ENCODE measurements at places on chromosomes 7 and 10.

- no peak overlapping the region for H3K27ac ChIP-seq
- H3K36me3 ChIP-seq, result no peaks in the 10 kb centered on the region
- peaks cover 2% of the 10 kb centered on the region for H3K4me1 ChIP-seq
- no peak overlapping the region for H3K4me3 ChIP-seq
- no peak for DNase-seq
- H3K27me3 ChIP-seq, result no peaks in the 10 kb centered on the region
These were observed 143.5 kb downstream of the NEURL1 start for GRCh38 chr10:103637011-103637410.

DNA sequence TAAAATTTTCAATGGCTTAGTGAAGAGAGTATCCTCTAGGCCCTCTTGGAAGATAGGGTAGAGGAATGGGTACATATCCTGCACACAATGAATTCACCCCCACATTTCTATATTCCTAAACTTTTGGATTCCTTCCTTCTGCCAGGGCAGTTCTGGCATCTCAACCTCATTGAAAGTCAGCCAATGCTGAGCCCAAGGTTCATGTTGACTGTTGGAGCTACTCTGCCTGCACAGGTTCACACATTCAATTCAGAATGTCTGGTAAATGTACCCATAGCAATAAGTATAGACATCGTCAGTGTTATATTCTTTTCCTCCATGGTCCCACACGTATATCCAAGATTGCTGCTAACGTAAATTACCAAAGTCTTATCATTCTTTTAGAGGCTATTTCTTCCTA is 48.9 kb upstream of the STARD3NL start:
- no peaks in the 10 kb centered on the region for H3K4me1 ChIP-seq
- H3K27me3 ChIP-seq, result peaks cover 24% of the 10 kb centered on the region
- no peak overlapping the region for H3K27ac ChIP-seq
- no peak for DNase-seq

DNA sequence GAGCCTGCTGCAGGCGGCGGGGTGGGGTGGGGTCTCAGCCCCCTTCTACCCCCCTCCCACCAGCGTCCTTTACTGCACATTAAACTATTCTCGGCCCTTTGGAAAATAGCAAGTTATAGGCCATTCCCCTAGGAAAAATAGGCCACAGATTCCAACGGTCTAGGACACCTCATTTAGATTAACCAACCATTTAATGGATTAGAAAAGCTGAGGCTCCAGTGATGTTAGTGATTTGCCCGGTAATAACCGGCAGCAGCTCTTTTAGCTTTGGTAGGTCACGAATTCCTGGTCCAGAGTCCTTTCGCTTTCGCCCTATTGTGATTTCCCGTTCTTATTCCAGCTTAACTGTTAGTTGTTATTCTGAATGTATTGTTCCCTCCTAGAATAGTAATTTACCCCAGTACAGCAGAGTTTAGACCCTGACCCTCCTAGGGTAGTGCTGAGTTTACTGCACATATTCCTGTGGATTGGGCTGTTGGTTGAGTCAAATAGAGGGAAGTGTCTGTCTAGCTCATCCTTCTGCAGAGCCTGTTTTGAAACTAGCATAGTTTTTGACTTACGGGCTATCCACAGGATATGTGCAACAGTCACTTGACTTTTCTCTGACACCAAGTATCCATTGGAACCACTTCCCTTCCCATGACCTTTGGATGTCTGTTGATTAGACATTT is 754 bp downstream of the GSTO1 start:
- H3K27ac ChIP-seq, result peak overlapping the region; percentile 88
- peaks cover 4% of the 10 kb centered on the region for H3K27me3 ChIP-seq
- no peak for DNase-seq
- H3K4me3 ChIP-seq, result peak overlapping the region; percentile 93
- H3K36me3 ChIP-seq, result peaks cover 38% of the 10 kb centered on the region
- peaks cover 44% of the 10 kb centered on the region for H3K4me1 ChIP-seq

GRCh38 chr10:3143366-3143765 is 29.2 kb downstream of the PITRM1 start:
- H3K27ac ChIP-seq, result no peak overlapping the region
- no peak overlapping the region for H3K4me3 ChIP-seq
- H3K4me1 ChIP-seq, result no peaks in the 10 kb centered on the region
- no peaks in the 10 kb centered on the region for H3K27me3 ChIP-seq

DNA sequence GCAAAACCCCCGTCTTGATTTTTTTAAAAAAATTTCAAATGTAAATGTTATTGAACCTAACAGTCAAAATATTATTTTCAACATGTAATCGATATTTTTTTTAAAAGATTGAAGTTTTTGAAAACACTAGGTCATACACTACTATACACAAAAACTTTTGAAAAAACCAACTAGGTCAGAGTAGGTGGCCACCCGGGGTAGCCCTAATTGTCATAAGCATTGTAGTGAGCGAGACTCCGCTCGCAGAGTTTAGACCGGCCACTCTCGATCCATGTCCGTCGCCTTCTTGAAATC is 417 bp downstream of the RFC2 start:
- peak overlapping the region; percentile 93 for H3K27ac ChIP-seq

GRCh38 chr7:16743236-16743635 is 10.3 kb upstream of the TSPAN13 start:
- no peak overlapping the region for H3K4me3 ChIP-seq
- DNase-seq, result no peak
- H3K27me3 ChIP-seq, result no peaks in the 10 kb centered on the region
- H3K4me1 ChIP-seq, result no peaks in the 10 kb centered on the region
- H3K36me3 ChIP-seq, result no peaks in the 10 kb centered on the region

DNA sequence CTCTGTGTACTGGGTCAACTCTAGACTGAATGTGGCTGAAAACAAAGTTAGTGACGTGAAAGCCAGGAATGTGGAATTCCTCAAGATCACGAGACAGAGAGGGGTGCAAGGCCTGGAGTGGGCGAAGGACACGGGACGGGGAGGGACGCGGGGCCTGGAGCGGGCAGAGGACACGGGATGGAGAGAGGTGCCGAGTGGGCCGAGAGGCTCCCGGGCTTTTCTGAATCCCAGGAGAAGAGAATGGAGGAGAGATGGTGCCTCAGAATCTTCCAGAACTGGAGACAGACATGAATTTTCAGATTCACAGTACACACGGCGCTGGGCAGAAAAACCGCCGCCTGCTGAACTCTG is 50.6 kb upstream of the PRKAR1B start:
- peaks cover 58% of the 10 kb centered on the region for H3K36me3 ChIP-seq
- H3K27me3 ChIP-seq, result no peaks in the 10 kb centered on the region
- H3K4me3 ChIP-seq, result no peak overlapping the region
- no peak for DNase-seq

- no peaks in the 10 kb centered on the region for H3K4me1 ChIP-seq
- H3K36me3 ChIP-seq, result no peaks in the 10 kb centered on the region
- H3K27me3 ChIP-seq, result no peaks in the 10 kb centered on the region
- H3K27ac ChIP-seq, result no peak overlapping the region
- no peak for DNase-seq
These were observed 116.7 kb upstream of the C7orf33 start for GRCh38 chr7:148473703-148474480.

GRCh38 chr7:116165717-116166116 is 44.6 kb upstream of the TES start:
- peaks cover 82% of the 10 kb centered on the region for H3K4me1 ChIP-seq
- no peak for DNase-seq
- H3K27ac ChIP-seq, result peak overlapping the region; percentile 92
- peak overlapping the region; percentile 61 for H3K4me3 ChIP-seq

DNA sequence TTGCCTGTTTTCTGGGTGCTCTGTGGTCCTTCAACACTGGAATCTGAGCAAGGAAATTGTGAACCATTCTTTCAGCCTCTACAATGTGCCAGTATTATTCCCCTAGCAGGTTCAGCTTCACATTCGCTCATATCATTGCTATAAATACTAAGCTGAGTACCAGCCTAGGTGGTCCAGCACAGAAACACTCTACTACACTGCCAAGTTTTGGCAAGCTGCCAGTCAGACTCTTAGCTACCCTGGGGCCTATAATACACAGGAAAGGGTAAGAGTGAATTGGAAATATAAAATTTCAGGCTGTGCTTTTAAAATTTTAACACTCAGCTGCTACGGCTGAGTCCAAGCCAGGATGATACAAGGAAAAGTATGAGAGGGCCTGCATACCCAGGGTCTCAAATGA is 49.9 kb upstream of the PPP1R3A start:
- H3K4me3 ChIP-seq, result no peak overlapping the region
- no peaks in the 10 kb centered on the region for H3K27me3 ChIP-seq
- H3K4me1 ChIP-seq, result no peaks in the 10 kb centered on the region
- no peak for DNase-seq
- H3K36me3 ChIP-seq, result no peaks in the 10 kb centered on the region
- no peak overlapping the region for H3K27ac ChIP-seq

GRCh38 chr10:17744341-17744861 is 7.6 kb upstream of the TMEM236 start:
- no peak overlapping the region for H3K27ac ChIP-seq
- H3K4me3 ChIP-seq, result no peak overlapping the region
- no peak for DNase-seq
- H3K4me1 ChIP-seq, result peaks cover 5% of the 10 kb centered on the region
- no peaks in the 10 kb centered on the region for H3K36me3 ChIP-seq

DNA sequence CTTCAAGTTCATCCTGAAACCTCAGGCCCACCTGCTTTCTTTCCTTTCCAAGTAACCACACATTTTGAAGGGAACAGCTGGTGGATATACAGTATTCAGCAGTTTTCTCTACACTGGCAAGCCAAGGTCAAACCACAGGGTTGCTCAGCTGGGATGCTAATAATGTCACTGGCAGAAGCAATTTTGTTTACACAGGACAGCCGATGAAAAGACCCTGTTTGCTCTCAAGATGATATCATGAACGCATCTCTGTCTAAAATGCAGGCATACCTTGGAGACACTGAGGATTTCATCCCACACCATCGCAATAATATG is 186.2 kb downstream of the USP6NL start:
- no peak overlapping the region for H3K27ac ChIP-seq
- no peaks in the 10 kb centered on the region for H3K4me1 ChIP-seq
- H3K4me3 ChIP-seq, result no peak overlapping the region
- peaks cover under 1% of the 10 kb centered on the region for H3K36me3 ChIP-seq
- DNase-seq, result no peak

- DNase-seq, result no peak
- H3K27ac ChIP-seq, result no peak overlapping the region
- H3K36me3 ChIP-seq, result no peaks in the 10 kb centered on the region
- no peaks in the 10 kb centered on the region for H3K27me3 ChIP-seq
- no peak overlapping the region for H3K4me3 ChIP-seq
These were observed 7.2 kb downstream of the PALS2 start for GRCh38 chr7:24580283-24580946.

GRCh38 chr7:50394315-50394714 is 55.8 kb downstream of the FIGNL1 start:
- peaks cover 92% of the 10 kb centered on the region for H3K4me1 ChIP-seq
- no peak for DNase-seq
- peak overlapping the region; percentile 69 for H3K4me3 ChIP-seq
- no peaks in the 10 kb centered on the region for H3K27me3 ChIP-seq

- H3K27ac ChIP-seq, result no peak overlapping the region
- H3K36me3 ChIP-seq, result peaks cover 32% of the 10 kb centered on the region
- H3K4me1 ChIP-seq, result peaks cover 34% of the 10 kb centered on the region
- H3K4me3 ChIP-seq, result no peak overlapping the region
- no peaks in the 10 kb centered on the region for H3K27me3 ChIP-seq
These were observed 64.7 kb downstream of the MACC1 start for GRCh38 chr7:20152511-20152910.

DNA sequence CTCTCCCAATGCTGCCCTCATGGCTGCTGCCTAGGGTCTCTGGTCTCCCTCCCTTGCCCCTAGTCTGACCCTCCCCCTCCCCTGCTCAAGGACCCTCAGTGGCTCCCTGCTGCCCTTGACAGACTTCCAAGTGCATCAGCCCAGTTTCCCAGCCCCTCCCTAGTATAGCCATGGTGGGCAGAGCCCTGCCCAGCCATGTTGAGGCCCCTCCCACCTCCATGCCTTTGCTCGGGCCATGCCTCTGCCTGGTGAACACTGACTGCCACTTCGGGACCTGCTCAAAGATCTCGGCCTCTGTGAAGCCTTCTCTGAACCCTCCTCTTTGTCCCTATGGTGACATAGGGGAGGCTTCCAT is 73.2 kb downstream of the MYL10 start:
- H3K36me3 ChIP-seq, result no peaks in the 10 kb centered on the region
- no peaks in the 10 kb centered on the region for H3K4me1 ChIP-seq
- DNase-seq, result no peak
- no peak overlapping the region for H3K4me3 ChIP-seq
- H3K27ac ChIP-seq, result no peak overlapping the region

- H3K4me3 ChIP-seq, result peak overlapping the region; percentile 91
- H3K27ac ChIP-seq, result peak overlapping the region; percentile 98
- no peak for DNase-seq
- peaks cover 38% of the 10 kb centered on the region for H3K36me3 ChIP-seq
These were observed 852 bp upstream of the KLF6 start for GRCh38 chr10:3785851-3786271.

DNA sequence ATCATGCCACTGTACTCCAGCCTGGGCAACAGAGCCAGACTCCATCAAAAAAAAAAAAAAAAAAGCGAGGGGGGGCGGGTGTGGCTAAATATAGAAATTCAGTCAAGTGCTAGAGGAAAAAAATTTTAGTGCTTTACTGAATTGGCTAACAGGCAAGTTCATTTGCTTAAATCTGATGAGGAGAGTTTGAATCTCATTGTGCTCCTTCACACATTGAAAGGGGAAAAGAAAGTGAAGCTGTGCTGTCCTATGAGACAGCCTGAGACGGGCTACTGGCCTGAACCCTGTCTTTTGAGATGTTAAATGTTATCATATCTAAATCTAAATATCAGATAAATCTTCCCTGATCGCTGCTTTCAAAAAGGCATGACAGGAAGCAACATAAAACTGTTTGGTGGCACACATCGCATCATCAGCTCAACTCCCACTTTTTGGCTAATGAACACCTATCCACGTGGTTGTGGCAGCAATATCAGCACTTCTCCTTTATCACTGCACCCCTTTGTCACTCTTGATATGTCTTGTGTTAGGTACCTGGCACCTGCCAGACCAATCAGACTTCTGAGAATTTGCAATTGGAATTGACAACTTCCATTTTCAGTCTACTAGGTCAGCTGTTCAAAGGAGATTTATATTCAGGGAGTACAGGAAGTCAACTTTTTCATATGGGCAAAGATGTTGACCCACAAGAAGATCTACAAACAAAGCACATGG is 14.0 kb upstream of the IFIT1B start:
- DNase-seq, result no peak
- H3K4me3 ChIP-seq, result peak overlapping the region; percentile 11
- H3K27ac ChIP-seq, result peak overlapping the region; percentile 24
- H3K4me1 ChIP-seq, result peaks cover 20% of the 10 kb centered on the region
- H3K27me3 ChIP-seq, result no peaks in the 10 kb centered on the region
- no peaks in the 10 kb centered on the region for H3K36me3 ChIP-seq

- no peak overlapping the region for H3K27ac ChIP-seq
- H3K27me3 ChIP-seq, result no peaks in the 10 kb centered on the region
- peaks cover 80% of the 10 kb centered on the region for H3K4me1 ChIP-seq
- DNase-seq, result no peak
These were observed 22.0 kb downstream of the CDCA7L start for GRCh38 chr7:21923658-21924057.

GRCh38 chr10:97721871-97722780 is 8.6 kb downstream of the MARVELD1 start:
- H3K4me3 ChIP-seq, result no peak overlapping the region
- H3K36me3 ChIP-seq, result no peaks in the 10 kb centered on the region
- no peak overlapping the region for H3K27ac ChIP-seq

Data from activated B cell treated with CpG ODN at 0.5 μM for 24 hours (primary cell).